ENCODE measurements at places on chromosomes 13 and 19.

GRCh38 chr13:46206143-46206542 lies 5.6 kb upstream of the LRRC63 start:
- no peak for DNase-seq

GRCh38 chr19:55146705-55147273 lies 2.2 kb downstream of the TNNT1 start:
- no peak for DNase-seq

DNA sequence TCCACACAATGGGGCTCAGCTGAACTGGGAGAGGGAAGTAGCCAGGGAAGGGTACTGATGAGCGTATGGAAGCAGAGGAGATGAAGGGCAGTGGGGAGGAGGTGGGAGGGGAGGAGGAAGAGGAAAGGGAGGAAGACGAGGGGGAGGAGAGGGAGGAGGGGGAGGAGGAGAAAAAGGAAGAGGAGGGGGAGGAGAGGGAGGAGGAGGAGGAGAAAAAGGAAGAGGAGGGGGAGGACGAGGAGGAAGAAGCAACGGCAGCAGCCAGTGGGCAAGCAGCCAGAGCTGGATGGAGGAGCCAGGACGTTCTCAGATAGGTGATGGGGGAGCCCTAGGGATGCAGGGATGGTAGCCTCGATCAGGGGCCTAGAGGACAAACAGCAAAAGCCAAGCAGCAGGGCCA lies 5.6 kb downstream of the CERS4 start:
- DNase-seq: no peak

DNA sequence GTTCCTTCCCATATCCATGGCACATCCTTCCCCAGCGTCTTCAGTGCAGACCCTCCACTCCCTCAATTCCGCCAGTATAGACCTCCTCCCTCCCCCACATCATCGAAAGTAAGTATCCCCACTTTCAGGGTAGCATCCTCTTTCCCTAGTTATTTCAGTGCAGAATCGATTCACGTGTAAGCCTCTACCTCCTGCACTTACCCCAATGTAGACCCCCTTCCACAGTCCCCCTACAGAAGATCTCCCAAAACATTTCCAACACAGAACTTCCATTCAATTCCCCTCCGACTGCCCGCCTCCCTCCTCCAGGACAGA lies 664 bp downstream of the IRF3 start:
- DNase-seq: no peak

- DNase-seq: no peak
Observed at GRCh38 chr13:102035969-102036368, 365.9 kb downstream of the FGF14 start.

DNA sequence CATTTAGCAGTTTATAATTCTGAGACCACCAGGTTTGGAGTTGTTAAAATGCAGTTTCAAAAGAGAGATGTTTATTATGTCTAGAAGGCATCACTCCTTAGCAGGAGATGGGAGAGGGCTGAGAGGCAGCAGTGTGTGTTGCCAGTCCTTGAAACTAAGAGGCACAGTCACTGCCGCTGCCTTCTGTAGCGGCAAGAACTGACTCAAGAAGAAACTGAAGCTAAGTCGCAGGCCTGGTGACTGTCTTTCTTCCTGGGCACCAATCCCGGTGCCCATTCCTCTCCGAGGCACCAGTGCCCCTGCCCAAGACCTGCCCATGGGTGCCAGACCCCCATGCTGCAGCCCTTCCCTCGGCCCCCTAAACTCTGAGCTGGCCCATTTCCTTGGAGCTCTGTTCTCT lies 20.1 kb downstream of the N4BP2L1 start:
- DNase-seq: no peak

- no peak for DNase-seq
Observed at GRCh38 chr13:37526710-37527473, 71.7 kb downstream of the POSTN start.

DNA sequence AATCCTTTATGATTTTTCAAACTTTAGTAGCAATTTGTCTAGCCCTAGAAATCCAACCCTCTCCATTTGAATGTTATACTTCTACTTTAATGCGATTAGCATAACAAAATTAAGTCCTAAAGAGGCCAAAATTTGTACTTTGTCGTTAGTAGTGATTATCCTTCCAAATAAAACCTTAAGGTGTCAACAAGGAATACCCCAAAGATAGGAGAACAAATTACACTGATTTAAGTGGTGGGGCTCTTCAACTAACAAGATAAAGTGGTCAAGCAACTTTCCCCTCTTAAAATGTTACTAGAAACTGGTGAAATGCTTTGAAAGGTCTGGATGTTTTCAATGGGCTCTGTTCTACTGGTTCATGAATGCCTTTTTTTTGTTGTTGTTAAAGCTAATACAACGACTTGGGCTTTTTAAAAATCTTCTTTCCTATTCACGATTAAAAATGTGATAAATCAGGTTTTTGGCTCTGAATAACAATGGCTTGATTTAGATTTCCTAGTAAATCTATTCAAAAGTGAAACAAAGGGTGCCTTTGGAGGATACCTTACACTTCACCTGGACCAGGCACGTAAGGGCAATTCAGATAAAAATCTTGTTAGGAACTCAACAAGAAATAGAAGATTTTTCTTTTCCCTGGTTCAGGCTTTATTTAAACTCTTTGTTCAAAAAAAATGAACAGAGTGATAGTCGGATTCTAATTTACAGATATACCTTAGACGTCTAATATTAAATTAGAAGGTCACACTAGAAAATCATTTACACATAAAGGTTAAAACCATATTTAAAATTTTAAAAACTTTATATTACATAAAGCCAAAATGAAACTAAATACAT lies 3.1 kb downstream of the SOX21 start:
- DNase-seq: no peak

GRCh38 chr13:42820451-42820850 lies 39.1 kb downstream of the FAM216B start:
- no peak for DNase-seq

- DNase-seq: no peak
Observed at GRCh38 chr13:32887617-32888016, 128.6 kb upstream of the KL start.

DNA sequence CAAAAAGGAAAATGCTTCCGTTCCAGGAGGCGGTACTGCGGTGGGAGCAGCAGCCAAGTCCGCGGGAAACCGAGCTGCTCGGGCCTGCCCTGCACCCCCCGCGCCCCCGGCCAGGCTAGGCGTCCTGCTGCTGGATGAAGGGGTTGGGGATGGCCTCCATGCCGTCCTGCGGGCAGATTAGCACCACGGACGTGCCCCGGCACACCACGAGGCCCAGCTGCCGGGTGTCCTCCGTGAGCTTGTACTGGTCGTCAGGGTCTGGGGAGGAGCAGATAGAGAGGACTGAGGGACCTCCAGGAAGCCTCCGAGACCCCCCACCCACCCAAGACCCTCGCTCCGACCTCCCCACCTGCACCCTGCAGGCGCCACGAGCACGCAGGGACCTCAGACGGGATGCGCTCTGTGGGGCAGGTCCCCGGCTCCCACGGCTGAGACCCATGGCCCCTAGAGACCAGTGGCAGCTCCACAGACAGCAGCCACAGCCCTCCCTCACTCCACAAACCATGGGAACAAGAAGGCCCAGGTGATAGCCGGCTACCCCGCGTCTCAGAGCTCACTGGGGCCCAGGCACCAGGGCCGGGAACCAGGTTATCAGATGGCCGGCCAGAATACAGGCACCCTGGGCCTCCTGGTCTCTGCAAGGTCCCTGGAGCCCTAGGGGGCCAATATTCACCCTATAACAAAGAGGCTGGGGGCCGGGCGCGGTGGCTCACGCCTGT lies 6.7 kb downstream of the LSM7 start:
- no peak for DNase-seq

- no peak for DNase-seq
Observed at GRCh38 chr13:38223089-38223488, 126.6 kb upstream of the UFM1 start.

GRCh38 chr13:45974500-45974899 lies 78.0 kb downstream of the ZC3H13 start:
- DNase-seq: no peak

DNA sequence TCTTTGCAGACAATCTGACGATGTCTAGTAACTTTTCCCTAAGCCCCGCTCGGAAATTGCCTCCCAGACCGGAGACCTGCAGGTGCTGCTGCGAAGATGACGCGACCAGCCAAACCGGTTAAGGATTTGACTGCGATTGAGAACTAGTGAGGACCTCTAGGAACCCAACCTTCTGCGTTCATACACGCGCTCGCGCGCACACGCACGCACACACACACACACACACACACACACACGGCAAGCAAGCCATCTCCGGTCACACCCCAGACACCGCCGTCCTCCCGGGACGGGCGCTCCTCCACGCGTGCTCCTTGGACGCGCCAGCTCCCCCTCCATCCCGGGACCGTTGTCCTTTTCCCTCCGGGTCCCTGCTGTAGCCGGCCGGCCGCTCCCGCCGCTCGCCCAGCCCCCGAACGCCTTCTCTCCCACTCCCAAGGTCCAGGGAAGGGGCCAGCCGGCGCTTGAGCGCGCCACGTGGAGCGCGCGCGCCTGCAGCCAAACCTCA lies 1.2 kb downstream of the TBC1D4 start:
- DNase-seq: peak; percentile 88

DNA sequence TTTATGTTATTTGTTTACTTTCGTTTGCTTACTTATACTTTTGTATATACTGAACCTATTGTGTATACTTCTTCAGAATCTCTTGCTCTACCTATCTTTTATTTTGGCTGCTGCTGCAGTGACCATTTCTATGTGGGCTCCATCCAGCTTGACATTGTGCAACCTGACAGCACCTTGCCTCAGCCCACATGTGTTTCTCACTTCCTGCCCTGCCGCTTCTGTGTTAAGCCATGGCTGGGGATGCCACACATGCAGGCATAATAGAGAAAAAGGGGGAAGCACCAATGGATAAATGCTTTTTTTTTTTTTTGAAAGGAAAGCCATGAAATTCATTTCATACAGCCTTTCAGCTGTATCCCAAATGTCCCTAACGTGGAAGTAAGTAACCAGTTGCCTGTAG lies 147.6 kb downstream of the RBM26 start:
- no peak for DNase-seq

DNA sequence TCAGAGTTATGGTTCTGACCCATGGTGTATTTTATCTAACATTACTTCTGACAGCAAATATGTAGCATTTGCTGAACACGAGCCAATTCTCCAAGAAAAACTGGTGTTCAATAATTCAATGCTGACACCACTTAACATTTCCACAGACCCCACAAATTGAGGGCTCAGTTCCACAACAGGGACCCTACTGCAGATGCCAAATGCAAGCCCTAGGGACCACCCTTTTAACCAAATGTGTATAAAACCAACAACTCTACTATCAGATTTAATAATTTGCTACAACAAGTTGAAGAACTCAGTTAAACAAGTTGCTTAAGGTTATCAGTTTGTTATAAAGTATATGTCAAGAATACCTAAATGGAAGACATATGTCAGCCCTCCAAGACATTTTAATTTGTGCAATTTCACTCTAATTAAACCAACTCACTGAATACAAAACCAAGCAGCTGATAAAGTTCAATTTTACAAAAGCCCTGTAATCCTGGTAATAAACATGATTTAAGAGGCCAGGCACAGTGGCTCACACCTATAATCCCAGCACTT lies 6.7 kb downstream of the ZNF44 start:
- DNase-seq: no peak

DNA sequence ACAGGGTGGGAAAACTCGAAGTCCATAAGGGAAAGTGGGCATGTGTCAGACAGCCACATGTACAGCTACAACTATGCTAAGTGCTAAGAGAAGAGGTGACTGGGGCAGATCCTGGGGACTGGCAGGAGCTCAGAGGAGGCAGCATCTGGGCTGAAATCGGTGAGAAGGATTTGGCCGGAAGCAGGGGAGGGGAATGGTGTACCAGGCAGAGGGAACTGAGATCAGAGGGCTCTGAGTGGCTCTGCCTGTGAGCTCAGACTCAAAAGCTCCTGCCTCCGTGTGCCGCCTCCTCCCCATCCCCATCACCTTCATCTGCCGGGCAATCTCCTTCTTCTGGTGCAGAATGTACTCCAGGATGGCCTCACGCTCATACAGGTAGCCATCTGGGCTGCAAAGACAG lies 21.8 kb downstream of the NOSIP start:
- DNase-seq: no peak

DNA sequence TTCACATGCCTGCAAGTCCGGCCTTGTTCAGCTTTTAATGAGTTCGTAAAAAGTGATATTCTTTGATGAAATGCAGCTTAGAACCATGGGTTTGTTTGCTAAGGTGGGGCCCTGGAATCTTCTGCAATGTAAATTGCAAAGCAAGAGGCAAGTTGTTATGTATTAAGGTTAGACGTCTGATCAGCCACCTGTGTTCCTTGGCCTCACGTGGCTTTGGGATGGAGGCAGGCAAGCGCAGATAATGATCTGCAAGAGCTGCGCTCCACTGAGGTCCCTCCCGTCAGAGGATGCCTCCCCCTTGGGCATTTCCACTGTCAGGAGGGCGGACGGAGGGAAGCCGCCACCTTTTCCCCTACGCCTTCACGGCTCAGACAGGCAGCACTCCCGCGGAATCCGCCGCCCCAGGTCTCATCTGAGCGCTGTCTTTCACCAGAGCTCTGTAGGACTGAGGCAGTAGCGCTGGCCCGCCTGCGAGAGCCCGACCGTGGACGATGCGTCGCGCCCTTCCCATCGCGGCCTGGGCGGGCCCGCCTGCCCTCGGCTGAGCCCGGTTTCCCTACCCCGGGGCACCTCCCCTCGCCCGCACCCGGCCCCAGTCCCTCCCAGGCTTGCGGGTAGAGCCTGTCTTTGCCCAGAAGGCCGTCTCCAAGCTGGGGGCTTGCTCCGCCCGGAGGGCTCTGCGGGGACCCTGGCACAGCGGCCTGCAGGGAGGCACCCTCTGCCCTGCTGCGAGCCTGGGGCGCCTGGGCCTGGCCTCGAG lies 110.9 kb downstream of the CRYL1 start:
- DNase-seq: no peak

- no peak for DNase-seq
Observed at GRCh38 chr13:39200249-39200910, 162.1 kb downstream of the NHLRC3 start.

GRCh38 chr13:92613921-92614320 lies 612.7 kb upstream of the GPC6 start:
- no peak for DNase-seq

DNA sequence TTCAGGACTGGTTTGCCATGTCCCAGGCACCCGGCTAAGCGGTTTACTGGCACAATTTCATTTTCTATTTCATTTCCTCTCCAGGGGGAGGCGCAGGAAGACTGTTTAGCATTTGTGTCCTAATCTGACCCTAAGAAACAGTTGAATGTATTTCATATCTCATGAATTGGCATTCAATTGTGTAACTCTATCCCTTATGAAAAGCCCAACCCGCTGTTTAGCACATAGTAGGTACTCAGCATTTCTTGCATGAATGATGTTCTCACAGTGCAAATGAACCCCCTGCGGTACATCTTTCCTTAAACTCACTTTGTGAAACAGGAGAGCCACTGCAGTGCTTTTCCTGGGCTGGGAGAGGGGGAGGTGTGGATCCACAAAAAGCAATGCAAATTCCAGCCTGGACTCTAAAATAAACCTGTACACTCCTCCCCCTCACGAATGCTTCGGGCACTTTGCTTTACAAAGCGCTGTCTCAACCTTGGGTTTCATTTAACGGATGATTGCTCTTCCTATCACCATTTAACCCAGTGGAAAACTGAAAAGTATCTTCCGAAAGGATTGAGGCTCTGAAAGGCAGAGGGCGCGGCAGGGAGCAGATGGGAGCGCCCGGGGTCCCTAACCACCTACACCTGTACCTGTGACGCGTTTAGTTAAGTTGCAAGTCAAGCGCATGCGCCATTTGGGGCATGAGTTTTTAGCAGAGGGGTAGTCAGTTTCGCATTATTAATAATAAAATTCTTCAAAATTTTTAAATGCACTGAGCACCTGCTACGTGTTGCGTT lies 1.2 kb upstream of the EEF2 start:
- DNase-seq: peak; percentile 79
